ENCODE measurements at places on chromosomes 7 and 10.

DNA sequence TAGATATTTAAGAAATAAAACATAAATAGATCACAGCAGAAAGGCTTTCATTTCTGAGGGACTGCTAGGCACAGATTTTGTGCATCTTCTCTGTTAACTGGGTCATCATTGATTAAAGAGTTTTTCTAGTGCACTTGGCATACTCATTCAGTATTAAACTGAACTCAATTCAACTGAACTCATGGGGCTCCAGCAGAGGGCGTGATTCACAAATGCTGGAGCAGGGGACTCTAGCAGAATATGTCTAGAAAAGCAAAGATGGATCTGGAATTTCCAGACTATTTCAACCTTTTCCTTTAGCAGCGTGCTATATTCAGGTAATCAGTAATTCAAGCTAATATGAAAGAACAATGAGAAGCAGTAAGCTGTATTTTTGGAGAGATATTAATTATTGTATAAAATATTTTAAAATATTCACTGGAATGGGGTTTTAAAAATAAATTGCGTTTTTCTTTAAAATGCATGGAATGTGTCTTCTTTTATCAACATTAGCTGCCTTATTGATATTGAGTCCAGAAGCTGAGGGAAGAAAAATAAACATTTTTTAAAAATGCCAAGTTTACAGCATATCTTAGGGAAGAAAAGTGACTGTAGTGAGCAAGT lies 296.8 kb upstream of the CACNA2D1 start:
- DNase-seq = no peak

GRCh38 chr10:106083572-106083971 lies 1080.9 kb downstream of the SORCS1 start:
- no peak for DNase-seq

GRCh38 chr10:65891073-65891981 lies 1034.5 kb upstream of the LRRTM3 start:
- DNase-seq = no peak

DNA sequence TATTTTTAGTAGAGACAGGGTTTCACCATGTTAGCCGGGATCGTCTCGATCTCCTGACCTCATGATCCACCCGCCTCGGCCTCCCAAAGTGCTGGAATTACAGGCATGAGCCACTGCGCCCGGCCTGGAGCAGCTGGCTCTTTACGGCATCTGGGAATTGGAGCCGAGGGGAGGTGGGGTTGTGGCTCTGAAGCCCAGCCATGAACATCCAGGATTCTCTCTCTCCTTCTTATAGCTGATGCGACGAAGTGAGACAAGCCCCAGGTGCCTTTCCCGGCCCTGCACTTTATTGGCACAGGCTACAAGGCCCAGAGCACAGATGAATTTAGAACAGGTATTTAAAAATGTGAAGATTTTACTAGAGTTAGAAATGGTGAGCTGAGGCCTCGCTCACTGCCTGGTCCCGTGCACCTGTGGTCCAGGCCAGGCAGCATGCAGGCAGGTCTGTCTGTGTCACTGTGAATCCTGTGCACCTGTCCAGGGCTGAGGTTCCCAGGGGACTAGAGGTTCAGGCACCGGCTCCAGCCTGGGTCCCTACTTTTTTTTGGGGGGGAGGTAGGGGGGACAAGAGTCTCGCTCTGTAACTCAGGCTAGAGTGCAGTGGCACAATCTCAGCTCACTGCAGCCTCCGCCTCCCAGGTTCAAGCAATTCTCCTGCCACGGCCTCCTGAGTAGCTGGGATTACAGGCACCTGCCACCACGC lies 379.7 kb upstream of the FOXK1 start:
- DNase-seq = no peak

DNA sequence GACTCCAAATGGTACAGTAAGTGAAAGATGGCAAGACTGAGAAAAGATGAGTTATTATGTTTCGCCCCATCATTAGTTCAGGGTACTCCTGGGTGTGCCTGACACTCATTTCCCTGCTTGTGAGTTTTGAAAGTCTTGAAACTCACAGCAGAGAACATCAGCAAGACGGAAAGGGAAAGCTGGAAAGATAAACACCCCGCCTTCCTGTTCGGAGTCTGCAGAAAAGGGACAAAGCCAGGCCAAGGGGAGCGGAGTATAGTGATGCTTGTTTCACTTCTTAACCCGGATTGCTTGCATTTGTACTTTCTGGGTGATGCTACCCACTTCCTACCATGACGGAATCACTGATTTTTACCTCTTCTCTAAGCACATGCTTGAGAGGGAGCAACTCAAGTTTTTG lies 294.5 kb downstream of the FRMD4A start:
- DNase-seq = no peak

GRCh38 chr7:84847038-84847437 lies 339.8 kb downstream of the SEMA3D start:
- DNase-seq = no peak

GRCh38 chr7:82527851-82528250 lies 84.3 kb upstream of the CACNA2D1 start:
- no peak for DNase-seq

DNA sequence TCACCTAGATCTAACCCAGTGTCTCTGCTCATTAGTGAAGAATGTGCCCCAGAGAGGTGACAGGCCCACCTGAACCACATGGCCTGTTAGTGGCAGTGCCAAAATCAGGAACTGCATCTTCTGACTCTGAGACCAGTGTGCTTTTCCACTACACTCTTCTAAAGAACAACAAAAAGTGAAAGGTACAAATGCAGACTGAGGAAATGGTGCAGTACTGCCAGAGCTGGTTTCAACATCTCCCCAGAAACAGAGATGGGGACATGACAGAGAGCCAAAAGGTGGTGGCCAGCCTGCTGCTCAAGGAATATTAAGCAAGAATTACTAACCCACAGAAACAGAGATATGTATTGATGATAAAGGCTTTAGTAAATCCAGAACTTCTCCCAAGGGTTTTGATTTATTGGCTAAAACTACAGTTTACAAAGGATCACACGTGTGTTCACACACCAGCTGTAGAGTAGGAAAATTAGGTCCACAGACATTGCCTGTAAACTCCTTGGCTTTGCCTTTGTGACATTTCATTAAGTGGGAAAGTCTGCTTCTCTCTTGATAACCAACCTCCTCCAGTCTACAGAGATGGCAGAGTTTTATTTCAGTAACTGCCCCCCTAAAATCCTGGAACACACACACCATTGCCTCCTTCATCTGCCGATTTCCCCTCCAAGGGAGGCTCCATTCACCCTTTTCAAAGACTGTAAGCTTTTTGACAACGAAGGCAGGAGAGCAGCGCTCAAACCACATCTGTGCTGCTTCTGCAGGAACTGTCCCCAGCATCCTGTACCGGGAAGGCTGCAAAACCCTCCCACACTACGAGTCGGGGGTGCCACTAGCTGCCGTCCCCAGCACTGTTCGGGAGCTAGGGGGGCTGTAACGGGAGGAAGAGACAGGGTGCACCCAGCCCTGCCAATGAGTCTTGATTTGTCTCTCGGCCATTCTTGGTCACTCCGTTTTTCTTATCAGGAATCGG lies 29.8 kb downstream of the GSDME start:
- no peak for DNase-seq

- DNase-seq = no peak
These were observed 1.2 kb upstream of the ZNF777 start for GRCh38 chr7:149462101-149462520.

DNA sequence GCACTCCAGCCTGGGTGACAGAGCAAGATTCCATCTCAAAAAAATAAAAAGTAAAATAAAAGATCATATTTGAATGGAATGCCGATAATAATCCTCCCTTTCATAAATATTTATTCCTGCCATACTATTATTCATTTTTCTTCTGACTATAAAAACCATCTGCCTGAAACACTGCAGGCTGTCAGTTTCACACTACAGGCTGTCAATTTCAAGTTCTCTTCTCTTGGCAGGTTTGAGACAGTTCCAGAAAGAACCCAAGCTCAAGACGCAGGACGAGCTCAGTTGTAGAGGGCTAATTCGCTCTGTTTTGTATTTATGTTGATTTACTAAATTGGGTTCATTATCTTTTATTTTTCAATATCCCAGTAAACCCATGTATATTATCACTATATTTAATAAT lies 18.2 kb upstream of the AGBL3 start:
- no peak for DNase-seq

- DNase-seq = no peak
These were observed 2.9 kb upstream of the PALD1 start for GRCh38 chr10:70475661-70476060.

- DNase-seq = no peak
These were observed 48.5 kb upstream of the NXPH1 start for GRCh38 chr7:8384901-8385300.

- no peak for DNase-seq
These were observed 77.4 kb downstream of the PRLHR start for GRCh38 chr10:118518095-118518494.

DNA sequence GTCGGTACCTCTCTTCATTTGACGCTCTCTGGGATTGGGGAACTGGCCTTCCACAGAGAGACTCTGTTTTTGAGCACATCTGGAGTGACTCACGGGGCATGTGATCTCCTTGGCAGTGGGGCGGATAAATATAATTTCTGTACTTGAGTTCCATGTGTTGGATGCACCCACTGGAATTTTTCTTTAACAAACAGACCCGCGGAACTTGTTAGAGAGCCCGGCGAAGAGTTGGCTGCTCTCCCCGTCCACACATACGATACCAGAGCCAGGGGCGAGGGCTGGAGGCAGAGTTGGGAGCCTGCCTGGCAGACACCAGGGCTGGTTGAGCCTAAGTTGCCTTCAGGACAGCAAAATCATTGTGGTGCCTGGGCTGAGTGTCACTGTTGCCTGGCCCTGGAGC lies at the start of gene FAM180A:
TSS of gene FAM180A (minus strand) at position 44 of the 400 bp plus-strand sequence. CDS start 233 bp downstream, outside the sequence.
- DNase-seq = no peak

GRCh38 chr10:115942101-115942500 lies 330.9 kb downstream of the GFRA1 start:
- no peak for DNase-seq

GRCh38 chr7:13115855-13116254 lies 428.4 kb downstream of the ARL4A start:
- DNase-seq = no peak

DNA sequence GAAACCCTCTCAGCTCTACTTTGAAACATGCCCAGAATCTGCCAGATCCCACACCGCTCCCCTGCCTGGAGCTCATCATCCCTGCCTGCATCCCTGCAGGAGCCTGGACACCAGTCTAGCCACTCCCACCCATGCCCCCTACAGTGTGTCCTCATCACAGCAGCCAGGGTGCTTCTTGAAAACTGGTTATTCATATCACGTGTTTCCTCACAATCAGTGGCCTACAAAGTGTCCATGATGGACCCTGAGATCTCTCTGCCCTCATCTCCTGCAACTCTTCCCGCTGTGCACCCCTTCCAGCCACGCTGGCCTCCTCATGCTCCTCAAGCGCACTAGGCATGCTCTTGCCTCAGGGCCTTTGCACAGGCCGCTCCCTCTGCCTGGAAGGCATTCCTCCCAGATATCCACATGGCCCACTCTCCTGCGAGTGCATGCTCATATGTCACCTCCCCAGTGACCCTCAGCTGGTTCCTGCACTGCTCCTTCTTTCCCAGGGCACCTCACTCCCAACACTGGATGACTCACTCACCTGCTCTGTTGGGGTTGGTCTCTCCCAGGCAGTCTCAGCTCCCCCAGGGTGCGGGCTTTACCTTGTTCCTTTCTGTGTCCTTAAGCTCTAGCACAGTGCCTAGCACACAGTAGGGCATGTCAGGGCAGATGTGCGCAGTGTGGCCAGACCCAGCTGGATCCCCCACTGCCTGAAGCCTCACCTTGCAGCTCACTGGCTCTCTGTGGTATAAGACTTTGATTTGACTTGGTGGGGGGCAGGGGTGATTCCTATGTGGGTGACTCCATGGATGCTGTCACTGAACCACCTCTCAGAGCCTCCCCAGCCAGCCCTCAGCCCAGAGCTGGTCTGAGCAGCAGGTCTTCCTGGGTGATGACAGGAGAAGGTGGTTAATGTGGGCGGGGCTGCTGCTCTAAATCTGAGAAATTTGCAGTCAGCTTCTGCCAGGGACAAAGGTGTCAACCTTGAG lies 37.3 kb downstream of the CDH23 start:
- no peak for DNase-seq

- DNase-seq = no peak
These were observed 353.6 kb downstream of the GALNT17 start for GRCh38 chr7:71485586-71485985.

DNA sequence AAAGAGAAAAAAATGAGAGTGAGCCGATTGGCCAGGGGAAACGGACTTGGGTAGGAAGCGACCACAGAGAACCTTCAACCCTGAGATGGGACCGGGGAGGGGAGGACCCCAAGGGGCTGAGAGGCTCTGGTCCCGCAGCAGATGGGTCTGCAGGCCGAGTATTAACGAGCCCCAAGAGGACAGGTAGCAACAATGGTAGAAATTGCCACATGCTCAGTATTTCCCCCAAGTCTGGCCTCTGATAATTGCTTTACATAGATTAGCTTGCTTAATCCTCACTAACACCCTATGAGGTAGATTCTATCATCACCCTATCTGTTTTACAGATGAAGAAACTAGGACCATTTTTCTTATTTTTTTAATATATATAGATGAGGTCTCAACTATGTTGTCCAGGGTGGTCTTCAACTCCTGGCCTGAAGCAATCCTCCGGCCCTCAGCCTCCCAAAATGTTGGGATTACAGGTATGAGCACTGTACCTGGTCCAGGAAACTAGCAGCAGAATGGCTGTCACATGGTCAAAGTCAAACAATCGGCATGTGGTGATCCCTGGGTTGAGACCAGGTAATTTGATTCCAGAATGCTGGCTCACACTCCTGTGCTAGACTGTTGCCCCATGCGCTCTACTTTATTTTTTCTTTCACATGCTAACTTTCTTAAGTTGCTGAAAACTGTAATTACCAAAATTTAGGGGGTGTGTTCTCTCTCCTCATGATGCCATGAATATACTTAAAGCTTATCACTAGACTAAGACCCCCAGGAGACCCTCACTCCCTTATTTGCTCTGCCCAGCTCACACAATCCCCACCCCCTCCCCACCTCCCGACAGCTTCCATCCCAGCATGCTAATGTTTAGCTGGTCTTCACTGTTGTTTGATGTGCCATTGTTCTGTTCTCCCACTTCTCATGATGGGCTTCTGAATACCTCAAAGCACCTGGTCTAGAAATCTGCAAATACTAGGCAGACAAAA lies 67.9 kb upstream of the AFAP1L2 start:
- DNase-seq = no peak

DNA sequence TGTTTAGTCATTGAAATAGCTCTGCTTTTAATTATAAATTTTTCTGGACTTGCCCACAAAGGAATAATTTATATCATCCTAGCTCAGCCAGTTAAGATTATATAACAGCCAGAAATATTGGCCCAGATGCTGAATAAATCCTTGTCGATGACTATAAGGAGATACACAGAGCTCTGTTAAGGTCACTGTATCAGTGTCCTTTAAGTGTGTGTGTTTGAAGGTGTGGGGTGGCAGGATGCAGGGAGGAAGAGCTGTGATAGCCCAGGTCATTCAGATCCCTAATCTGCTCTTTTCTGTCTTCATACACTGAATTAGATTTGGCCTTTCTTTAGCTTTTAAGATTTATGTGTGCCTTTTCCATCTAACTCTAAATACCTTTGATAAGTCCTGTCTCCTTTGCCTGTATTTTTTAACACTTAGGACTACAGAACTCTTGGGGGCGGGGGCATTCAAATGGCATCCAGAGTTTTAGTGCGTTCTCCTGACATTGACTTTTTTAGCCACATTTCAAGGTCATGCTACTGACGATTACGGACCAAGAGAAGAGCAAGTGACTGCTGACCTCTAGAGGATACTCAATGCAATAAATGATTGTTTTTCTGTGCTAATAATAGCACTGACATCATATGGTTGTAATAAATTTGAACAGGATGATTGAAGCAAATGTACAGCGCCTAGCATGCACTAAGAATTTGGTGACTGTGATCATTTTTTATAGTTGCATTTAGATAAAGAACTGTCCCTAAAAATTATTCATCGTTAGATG lies 172.3 kb downstream of the CACNB2 start:
- DNase-seq = no peak

All from stimulated activated CD4-positive, alpha-beta T cell treated with anti-CD3 and anti-CD28 coated beads, Interleukin-1b, Interleukin-23, amount 100 ng/mL, for 1 hour (primary cell).